ENCODE measurements at places on chromosomes 7 and 10.

- DNase-seq, result no peak
Measured at GRCh38 chr7:89091550-89091949, 296.0 kb upstream of the TEX47 start.

DNA sequence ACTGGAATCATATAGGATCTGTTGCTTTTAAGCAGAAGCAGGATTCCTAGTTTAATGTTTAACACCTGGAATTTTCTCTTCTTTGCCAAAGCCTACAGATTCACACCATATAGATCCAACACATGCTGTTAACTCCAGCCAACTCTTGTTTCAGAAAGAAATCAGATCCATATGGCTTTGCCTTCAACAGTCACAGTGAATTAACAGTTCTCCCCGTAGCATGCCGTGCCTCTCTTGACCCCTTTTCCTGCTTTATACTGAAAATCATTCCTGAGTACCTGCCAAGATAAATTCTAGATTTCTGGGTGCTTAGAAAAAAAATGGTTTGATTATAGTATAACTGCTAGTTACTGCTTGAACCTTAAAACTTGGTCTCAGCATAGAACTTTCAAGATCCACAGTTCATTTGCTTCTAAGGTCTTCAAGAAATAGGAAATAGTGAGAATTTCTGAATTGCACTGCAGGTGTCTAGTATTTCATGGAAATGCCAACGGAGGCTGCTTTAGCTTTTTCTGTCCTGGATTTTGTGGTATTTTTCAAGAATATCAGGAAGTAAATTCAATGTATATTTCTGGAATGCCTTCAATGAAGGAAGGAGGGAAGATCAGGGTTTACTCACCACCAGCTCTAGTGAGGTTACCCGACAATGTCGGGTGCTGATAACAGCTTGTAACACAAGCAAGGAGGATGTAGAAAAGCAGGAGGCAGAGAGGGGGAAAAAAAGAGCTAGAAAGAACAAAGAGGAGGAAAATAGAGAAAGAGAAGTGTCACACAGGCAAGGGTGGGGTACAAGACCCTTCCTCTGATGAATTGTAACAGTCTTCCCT, 6.6 kb downstream of the AASS start:
- no peak for DNase-seq

DNA sequence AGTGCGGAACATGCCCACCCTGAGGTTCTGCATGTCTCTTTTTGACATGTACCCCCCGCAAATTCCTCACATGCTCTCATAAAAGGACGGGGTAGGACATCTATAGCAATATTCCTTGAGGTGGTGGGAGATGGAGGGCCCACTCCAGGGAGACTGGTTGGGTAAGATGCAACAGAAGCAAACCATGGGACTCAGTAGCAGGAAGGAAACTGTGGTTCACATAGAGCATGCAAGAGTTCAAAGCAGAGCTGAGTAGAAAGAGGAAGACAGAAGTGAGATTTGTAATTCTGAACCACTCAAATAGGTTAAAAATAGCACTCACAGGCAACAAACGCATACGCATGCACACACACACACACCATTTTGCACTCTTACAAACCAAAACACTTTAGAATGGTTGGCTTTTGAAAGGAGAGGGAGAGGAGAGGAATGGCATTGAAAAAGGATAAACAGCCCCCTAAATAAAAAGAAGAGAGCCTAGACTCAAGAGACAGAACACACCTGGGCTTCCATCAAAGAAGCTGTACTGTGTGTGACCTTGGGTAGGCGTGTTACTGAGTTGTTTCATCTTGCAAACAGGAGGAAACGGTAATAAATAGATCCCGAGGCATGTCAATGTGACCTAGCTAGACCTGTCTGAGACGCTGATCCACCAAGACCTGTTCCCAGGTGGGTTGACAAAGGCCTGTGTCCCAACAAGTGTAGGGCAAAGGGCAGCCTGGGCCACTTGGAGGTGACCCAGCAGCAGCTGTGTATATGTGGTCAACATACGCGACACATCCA, 77.6 kb upstream of the LRRC4 start:
- peak; percentile 81 for DNase-seq

- DNase-seq, result no peak
Measured at GRCh38 chr7:100629117-100629716, 12.1 kb downstream of the TFR2 start.

- no peak for DNase-seq
Measured at GRCh38 chr7:122686360-122686878, 12.5 kb downstream of the RNF133 start.

DNA sequence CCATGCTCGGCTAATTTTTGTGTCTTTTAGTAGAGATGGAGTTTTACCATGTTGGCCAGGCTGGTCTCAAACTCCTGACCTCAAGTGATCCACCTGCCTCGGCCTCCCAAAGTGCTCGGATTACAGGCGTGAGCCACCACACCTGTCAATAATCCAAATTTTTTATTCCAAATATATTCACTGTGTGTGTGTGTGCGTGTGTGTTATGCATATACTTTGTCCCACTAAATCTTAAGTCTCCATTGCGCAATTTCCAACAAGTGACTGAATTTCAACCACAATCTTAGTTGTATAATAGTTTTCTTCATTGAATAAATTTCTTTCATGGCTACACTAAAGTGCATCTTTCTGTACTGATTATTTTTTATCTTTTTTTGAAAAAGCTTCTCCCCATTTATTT, 2.7 kb downstream of the KRIT1 start:
- DNase-seq, result no peak

Measured in naive thymus-derived CD4-positive, alpha-beta T cell (primary cell).